ENCODE measurements at places on chromosomes 16 and 17. TPM values are rescaled to one million over a fixed set of nuclear protein-coding genes. Genes with fewer than 3 reads are reported as not detected.

The MC1R gene
- total RNA-seq, result 5.9 TPM

The CNP gene
- 81.6 TPM for total RNA-seq

The ATAD5 gene
- 31.5 TPM for total RNA-seq

The KRTAP2-3 gene
- not detected for total RNA-seq

The FOXN1 gene
- not detected for total RNA-seq

The TCAP gene
- total RNA-seq, result 0.83 TPM

The CRISPLD2 gene
- total RNA-seq, result 0.19 TPM

The TBX6 gene
- total RNA-seq, result 2.1 TPM

The ENPP7 gene
- total RNA-seq, result 0.09 TPM

The RMI2 gene
- 63.8 TPM for total RNA-seq

The PRSS33 gene
- not detected for total RNA-seq

The TNP2 gene
- not detected for total RNA-seq

The ARHGAP44 gene
- not detected for total RNA-seq

The KCNG4 gene
- total RNA-seq, result not detected

The RRN3 gene
- 38.4 TPM for total RNA-seq

Data from activated CD4-positive, alpha-beta T cell treated with anti-CD3 and anti-CD28 coated beads, Interleukin-2, amount 10 ng/mL, durations not matched to agents 24 days and 14 days (primary cell).